ENCODE measurements at places on chromosomes 7 and 10. TPM values are rescaled to one million over a fixed set of nuclear protein-coding genes. Genes with fewer than 3 reads are reported as not detected.

GRCh38 chr10:121339114-121339513, 259.1 kb downstream of the FGFR2 start:
- DNase-seq, result no peak

- no peak for DNase-seq
Observed at GRCh38 chr10:99531026-99531695, 1.6 kb upstream of the NKX2-3 start.

GRCh38 chr10:60098677-60099601, 192.6 kb upstream of the CCDC6 start:
- DNase-seq, result no peak

DNA sequence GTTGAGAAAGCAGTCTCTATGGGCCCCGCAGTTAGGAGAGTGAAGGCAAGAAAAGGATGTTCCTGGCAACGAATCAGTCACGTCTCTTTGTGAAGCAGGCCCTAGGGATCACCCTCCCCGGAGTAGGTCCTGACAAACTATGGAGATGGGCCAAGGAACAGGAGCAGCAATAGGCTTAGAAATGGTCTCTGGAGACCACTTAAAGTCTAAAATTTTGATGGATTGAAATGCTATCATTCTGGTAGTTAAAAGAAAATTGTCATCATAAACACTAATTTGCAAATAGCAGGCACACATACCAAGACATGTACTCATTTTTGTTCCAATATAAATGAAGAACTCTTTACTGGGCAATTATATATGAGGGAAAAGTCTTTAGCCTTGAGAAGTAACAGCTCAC, 123.5 kb downstream of the ITGB8 start:
- no peak for DNase-seq

DNA sequence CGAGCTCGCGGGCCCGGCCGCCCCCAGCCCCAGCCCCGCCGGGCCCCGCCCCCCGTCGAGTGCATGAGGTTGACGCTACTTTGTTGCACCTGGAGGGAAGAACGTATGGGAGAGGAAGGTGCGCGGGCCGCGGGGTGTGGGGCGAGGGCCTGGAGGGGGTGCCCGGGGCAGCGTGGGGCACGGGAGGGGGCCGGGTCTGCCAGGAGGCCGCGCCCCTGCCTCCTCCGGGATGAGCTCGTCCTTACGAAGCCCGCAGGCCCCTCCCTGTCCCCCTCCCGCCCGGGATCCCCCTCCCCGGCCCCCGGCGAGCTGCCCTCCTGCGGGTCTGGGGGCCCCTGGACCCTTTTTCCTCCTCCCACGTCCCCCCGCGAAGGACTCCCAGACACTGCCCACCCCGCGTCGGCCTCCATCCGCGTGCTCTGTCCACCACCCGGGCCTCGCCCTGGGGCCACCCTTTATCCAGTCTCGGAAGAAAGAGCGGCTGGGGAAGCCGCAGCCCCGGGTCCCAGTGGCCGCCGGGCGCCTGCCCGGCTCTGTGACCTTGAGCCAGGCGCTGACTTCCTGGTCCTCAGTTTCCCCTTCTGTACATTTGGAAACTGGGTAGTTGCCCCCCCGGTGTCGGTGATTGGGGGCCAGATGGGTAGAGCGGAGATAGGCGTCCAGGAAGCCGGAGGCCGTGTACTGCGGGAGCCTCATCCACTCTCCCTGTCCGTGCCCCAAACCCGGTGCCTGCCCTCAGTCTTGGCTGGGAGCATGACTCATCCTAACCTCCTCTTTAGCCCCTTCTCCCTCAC, 521 bp downstream of the LIMK1 start:
- no peak for DNase-seq

GRCh38 chr7:96131525-96131924, 190.4 kb downstream of the SLC25A13 start:
- no peak for DNase-seq

GRCh38 chr7:556837-557557, 37.4 kb upstream of the PDGFA start:
- DNase-seq, result no peak

- no peak for DNase-seq
Observed at GRCh38 chr10:24989867-24990266, 26.1 kb downstream of the ENKUR start.

The OPALIN gene
- not detected for polyA plus RNA-seq

GRCh38 chr7:47411281-47411869, 170.5 kb downstream of the TNS3 start:
- no peak for DNase-seq

The PDE1C gene
- polyA plus RNA-seq, result 2.2 TPM

DNA sequence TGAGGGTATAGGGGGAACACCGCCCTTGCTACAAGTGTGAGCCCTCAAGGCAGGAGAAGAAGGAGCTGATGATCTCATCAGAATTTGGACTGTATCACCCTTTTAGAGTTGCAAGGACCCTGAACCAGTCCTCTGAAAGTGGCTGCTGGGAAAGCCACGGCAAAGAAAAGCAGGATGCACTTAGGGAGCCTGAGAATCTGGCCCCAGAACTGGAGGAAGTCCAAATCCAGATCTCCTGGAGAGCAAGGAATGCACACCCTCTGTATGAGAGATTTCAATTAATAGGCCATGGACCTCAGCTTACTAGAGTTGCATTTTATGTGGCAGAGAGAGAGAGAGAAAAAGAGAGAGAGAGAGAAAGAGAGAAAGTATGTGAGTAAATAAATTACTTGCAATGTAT, 662.9 kb downstream of the CCSER2 start:
- DNase-seq, result no peak

The CC2D2B gene
- polyA plus RNA-seq, result 1.9 TPM

Measured in muscle of arm (tissue), 14 donors.